ENCODE measurements at places on chromosomes 3 and 15.

GRCh38 chr3:98772022-98772421 lies 8.9 kb downstream of the ST3GAL6 start:
- DNase-seq: no peak

- DNase-seq: no peak
These were observed 9.2 kb downstream of the SNAP23 start for GRCh38 chr15:42504631-42505030.

GRCh38 chr3:23653647-23654525 lies 151.9 kb upstream of the UBE2E1 start:
- no peak for DNase-seq

DNA sequence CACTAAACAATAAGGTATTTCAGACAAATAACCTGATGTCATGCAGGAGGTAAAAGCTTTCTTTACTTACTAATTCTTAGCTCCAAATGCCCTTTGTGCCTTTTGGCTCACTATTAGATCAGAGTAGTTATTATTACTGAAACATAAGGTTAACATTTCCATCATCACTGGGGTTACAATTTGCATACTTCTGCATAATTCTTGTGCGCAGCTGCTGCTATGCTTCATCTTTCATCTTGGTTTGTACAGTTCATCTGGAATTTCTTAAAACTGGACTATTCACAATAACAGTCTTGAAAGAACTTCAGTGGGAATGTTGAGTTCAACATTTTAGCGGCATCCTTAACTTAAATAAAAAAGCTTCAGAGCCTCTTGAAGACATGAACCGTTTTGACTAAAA lies 383.2 kb upstream of the ADAMTS9 start:
- DNase-seq: no peak

GRCh38 chr3:195468391-195468776 lies 25.6 kb upstream of the ACAP2 start:
- no peak for DNase-seq
